Spinal cord (tissue), 10 donors: ENCODE measurements at places on chromosomes 13 and 19. TPM values are rescaled to one million over a fixed set of nuclear protein-coding genes. Genes with fewer than 3 reads are reported as not detected.

FXYD7 gene
- 12.1 TPM for total RNA-seq

ZNF99 gene
- 0.72 TPM for total RNA-seq

GRCh38 chr19:54252243-54252642, 4.8 kb downstream of the LILRB5 start:
- H3K27ac ChIP-seq: no peak overlapping the region
- no peak for DNase-seq
- no peaks in the 10 kb centered on the region for H3K36me3 ChIP-seq
- no peak overlapping the region for H3K4me3 ChIP-seq
- no peaks in the 10 kb centered on the region for H3K4me1 ChIP-seq

- no peaks in the 10 kb centered on the region for H3K36me3 ChIP-seq
- H3K4me1 ChIP-seq: peaks cover 3% of the 10 kb centered on the region
- DNase-seq: no peak
- H3K27me3 ChIP-seq: no peaks in the 10 kb centered on the region
- peak overlapping the region; percentile 16 for H3K27ac ChIP-seq
Measured at GRCh38 chr13:77031656-77032243, 4.8 kb upstream of the FBXL3 start.

DNA sequence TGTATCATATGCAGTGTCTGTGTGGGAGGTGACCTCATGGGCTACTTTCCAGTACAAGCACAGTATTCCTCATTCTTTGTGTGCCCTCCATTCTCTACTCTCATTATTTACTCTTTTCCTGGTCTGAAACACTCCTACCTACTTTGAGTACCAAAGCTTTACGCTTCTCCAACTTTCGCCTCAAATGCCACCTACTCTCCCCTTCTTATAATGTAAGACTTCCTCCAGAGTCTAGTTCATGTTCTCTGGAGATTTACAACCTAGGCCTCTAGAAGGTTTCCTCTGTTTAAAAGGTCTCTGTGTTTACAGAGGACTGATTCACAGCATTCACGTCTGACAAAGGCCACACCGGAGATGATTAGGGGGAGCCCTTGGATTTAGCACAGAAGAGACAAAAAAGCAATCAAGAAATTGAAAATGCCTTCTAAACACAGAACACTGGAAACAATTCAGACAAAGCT, 302.0 kb downstream of the KLF12 start:
- H3K4me3 ChIP-seq: no peak overlapping the region
- H3K27me3 ChIP-seq: no peaks in the 10 kb centered on the region
- no peak for DNase-seq
- H3K4me1 ChIP-seq: no peaks in the 10 kb centered on the region

FGF22 gene
- total RNA-seq: 1.2 TPM

GRCh38 chr13:113091211-113091771, 14.3 kb upstream of the F7 start:
- no peaks in the 10 kb centered on the region for H3K27me3 ChIP-seq
- DNase-seq: no peak
- peaks cover 98% of the 10 kb centered on the region for H3K36me3 ChIP-seq
- no peak overlapping the region for H3K4me3 ChIP-seq
